ENCODE measurements at places on chromosomes 11 and 22.

GRCh38 chr22:32075997-32076760 is 33.1 kb downstream of the SLC5A1 start:
- DNase-seq = no peak

GRCh38 chr11:63837027-63837688 is 1.8 kb upstream of the MARK2 start:
- peak; percentile 33 for DNase-seq

DNA sequence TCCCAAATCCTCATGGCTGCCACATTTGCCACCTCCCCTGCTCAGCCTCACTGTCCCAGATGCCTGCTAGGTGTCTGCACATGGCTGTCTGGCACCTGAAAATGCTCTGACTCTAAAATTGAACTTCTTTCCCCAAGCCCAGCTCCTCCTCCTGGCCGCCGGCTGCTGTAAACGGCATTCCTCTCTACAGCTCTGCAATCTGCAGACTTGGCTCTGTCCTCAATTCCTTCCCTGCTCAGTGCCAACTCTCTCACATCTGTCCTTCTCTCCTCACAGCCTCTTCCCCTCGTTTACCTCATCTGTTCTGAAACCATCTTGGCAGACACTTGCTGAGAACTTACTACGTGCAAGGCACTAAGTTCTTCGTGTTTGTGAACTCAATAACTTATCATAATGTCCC is 169.4 kb upstream of the SYT13 start:
- no peak for DNase-seq

- DNase-seq = no peak
Measured at GRCh38 chr22:48372390-48372789, 1455.3 kb downstream of the BRD1 start.

DNA sequence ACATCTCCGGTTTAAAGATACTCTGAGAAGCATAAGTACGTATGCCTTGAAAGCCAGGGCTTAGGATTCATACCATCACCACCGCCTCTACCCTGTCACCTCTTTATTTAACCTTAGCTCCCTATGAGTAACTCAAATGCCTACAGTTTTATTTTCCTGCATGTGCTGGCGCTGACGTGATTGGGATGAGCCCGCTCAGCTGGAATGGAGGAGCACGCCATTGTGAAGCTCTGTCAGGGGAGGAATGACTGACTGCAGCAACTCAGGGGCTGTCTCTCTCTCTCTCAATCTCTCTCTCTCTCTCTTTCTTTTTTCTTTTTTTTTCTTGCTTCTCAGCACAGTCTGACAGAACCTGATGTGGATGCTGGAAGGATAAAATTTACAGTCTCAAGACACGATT is 12.4 kb downstream of the CAVIN3 start:
- no peak for DNase-seq

GRCh38 chr11:72577271-72577721 is 96.9 kb downstream of the PDE2A start:
- no peak for DNase-seq

DNA sequence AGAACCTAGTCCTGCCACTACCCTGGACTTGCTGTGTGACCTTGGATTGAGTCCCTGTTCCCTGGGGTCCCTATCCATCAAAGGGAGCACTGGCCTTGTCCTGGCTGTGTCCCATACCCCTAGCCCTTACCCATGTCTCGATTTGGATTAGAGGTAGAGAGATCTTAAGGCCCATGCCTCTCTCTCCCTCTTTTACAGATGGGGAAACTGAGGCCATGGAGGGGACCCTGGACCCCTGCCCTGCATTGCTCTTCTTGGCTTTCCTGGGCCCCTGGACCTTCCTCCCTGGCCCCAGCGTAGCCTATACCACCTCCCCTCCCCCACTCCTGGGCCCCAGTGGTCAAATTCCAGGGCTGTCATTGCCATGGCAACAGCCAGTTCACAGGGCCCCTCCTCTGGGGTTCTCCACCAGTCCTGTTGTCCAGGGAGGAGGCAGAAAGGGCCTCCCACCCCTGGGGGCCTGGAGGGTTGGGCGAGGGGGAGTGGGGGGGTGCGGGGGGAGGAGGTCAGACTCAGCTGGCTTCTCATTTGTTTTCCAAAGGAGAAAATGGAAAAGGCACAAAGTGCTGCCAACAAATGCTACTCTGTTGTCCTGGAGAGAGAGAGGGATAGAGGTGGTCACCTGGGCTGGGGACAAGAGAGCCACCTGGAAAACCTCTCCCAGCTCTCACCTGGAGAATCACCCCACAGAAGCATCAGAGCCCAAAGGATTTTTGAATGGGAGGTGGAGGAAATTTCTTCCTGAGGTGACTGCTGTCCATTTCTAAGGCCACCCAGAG is 23.3 kb downstream of the ARHGEF17 start:
- DNase-seq = no peak

GRCh38 chr11:20084921-20085814 is 75.1 kb downstream of the DBX1 start:
- DNase-seq = no peak

GRCh38 chr11:46347637-46348311 is 511 bp downstream of the DGKZ start:
- DNase-seq = no peak

GRCh38 chr11:25925359-25925758 is 406.6 kb upstream of the ANO3 start:
- DNase-seq = no peak

- no peak for DNase-seq
Measured at GRCh38 chr11:117130879-117131278, 13.2 kb upstream of the PAFAH1B2 start.

DNA sequence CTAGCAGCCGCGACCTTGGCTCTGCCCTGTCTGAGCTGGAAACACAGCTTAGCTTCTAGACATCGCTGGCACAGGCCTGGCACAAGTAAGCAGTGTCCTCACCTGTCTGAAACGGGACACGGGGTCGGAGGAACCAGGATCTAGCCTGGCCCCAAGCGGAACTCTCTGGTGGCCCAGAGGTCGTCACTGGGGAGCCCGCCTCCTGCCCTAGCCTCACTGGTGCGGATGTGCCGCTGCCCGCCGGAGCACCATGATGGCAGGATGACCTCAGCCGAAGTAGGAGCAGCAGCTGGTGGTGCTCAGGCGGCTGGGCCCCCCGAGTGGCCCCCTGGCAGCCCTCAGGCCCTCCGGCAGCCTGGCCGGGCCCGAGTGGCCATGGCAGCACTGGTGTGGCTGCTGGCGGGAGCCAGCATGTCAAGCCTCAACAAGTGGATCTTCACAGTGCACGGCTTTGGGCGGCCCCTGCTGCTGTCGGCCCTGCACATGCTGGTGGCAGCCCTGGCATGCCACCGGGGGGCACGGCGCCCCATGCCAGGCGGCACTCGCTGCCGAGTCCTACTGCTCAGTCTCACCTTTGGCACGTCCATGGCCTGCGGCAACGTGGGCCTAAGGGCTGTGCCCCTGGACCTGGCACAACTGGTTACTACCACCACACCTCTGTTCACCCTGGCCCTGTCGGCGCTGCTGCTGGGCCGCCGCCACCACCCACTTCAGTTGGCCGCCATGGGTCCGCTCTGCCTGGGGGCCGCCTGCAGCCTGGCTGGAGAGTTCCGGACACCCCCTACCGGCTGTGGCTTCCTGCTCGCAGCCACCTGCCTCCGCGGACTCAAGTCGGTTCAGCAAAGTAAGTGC is 871 bp downstream of the SLC35E4 start:
- no peak for DNase-seq

DNA sequence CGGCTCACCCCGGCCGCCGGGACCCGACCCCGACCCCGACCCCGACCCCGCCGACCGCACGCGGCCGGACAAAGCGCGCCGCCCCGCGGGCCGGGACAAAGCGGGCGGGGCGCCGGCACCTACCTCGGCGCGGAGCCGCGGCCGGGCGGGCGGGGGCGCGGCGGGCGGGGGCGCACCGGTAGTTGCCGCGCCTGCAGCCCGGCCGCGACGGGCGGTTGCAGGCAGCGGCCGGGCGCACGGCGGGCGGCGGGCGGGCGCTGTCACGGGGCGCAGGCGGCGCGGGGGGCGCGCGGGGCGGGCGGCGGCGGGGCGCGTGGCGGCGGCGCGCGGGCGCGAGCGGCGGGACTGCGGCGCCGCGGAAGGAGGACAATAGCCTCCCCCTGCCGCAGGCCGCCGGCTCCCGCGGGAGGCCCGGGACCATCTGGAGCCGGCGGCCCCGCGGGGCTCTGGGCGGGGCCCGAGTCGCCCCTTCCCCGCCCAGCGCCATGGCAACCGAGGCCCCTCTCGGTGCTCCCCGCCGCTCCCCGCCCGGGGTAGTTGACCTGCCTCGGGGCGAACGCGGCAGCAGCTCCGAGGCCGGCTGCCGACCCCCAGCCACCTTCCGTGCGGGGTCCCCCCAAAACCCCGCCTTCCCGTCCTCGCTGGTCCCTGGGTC is 851 bp downstream of the SPTBN2 start:
- no peak for DNase-seq

DNA sequence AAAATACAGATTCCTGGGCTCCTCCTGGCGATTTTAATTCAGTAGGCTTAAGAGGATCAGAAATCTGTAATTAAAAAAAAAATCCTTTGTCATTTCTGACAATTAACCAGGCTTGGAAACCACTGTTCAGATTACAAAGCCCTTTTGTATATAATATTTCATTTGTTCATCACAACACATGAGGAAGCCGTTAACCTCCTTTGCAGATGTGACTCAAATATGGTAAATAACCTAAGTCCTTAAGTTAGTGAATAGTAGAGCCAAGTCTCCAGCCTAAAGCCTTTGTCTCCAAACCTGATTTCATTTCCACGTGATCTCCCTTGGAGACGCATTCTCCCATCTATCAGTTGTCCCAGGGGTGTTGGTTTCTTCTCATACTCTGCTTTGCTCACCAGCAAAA is 67.6 kb downstream of the UBASH3B start:
- DNase-seq = no peak

- DNase-seq = no peak
Measured at GRCh38 chr11:83019888-83020579, 51.7 kb downstream of the RAB30 start.

GRCh38 chr11:13008625-13009475 is at the start of gene RASSF10:
Gene RASSF10, plus strand, starts transcription at chr11:13009316. Its CDS starts 261 bp downstream, at chr11:13009577.
- no peak for DNase-seq

DNA sequence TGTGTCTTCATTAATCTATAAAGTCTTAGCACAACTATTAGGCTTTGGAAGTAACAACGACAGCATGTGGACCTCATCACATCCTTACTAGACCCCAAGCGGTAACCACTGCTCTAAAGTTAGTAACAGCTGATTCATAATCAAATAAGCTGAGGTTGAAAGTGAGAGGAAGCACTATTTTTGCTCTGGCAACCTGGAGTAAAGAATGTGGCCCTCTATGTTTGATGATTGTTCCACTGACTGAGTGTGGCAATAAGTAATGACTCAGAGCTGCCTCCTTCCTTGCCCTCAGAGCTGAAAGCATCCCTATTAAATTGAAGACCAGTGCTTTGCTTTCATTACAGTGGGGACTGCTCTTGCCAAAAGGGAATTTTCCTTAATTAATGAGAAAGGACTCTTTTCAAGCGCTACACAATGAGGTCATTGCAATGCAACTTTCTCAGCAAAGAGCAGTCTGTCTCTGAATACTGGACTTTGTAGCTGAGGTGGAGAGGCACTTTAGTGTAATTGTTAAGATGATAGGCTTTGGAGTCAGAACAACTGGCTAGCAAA is 906.1 kb upstream of the RAG2 start:
- no peak for DNase-seq

GRCh38 chr11:128843198-128843785 is 23.8 kb downstream of the KCNJ1 start:
- no peak for DNase-seq

DNA sequence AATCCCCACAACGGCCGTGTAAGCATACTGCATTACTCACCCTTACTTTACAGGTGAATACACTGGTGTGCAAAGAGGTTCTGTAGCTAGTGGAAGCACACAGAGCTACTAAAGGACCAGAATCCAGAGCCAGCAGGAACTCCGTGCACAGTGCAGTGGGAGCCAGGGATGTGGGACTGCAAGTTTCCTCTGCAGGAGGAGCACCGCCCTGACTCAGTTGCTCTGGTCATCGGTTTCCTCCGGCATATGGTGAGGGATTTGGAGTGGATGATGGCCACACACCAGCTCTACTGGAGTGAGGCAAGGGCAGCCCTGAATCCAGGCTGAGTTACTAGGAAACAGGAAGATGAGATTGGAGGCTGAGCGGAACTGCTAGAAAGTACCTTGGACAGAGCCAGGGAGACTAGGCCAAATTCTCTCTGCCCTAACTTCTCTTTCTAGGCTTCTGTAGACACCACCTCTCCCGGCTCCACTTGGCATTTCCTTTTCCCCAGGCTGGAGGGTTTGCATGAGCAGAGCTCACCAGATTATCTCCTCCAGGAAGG is 18.2 kb upstream of the C22orf42 start:
- DNase-seq = no peak

DNA sequence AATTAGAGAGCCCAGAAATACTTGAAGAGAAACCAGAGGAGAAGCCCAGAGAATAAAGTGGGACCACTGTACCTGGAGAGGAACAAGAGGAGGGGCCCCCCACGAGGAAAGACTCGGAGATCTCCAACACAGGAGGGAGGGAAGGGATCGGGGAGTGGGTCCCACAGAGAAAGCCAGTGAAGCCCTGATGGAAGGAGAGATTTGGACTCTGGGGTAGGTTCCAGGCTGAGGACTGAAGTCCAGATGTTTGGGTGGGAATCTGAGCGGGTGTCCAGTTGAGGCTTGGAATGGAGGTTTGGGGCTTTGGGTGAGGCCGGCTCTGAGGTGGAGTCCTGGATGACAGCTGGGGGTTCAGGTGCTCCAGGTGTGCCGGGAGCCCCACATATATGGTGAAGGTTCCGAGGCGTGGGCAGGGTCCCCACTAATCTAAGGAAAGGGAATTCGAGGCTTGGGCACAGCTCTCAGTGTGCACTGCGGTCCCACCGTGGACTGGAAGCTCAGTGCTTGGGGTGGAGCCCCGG is 32.6 kb downstream of the PDE2A start:
- no peak for DNase-seq

GRCh38 chr11:109648804-109649203 is 226.8 kb downstream of the C11orf87 start:
- DNase-seq = no peak

DNA sequence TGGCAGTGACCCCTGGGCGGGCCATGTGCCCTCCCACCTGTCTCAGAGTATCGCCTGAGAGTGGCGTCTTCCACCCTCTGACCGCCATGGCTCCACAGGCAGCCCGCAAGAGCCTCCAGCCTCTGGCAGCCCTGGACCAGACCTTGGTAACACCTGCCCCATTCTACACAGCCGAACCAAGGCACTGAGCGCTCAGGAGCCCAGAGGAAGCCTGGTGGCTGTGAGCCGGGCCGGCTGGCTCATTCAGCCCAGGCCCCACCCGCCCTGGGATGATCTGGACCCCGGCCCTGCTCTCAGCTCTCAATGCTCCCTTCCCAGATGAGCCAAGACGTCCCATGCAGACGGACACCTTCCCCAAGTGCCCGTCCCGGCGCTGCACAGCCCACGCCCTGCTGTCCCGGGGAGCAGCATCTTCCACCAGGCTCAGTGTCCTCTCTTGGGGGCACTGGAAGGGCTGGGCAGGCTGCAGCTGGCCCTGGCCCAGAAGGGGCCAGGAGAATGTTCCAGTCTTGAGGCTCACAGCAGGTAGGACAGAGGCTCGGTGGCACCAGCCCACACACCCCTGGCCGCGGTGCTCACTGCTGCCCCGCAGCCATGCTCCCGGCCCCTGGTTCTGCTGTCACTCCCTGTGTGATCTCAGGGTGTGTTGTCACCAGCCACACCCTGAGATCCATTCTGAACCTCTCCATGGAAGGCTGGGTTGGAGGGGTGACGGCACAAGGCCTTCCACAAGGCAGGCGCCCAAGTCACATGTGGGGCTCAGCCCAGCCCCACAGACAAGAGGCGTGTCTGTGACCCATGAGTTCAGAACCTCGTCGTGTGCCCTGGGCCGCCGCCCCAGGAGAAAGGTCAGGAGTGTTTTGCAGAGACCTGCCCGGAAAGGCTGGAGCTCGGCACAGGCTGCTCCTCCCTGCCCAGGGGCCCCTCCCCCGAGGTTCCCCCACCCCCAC is 24.2 kb upstream of the PPARA start:
- no peak for DNase-seq

- DNase-seq = no peak
Measured at GRCh38 chr11:103850419-103851165, 185.8 kb upstream of the DDI1 start.
